Left renal cortex interstitium (tissue), 4 donors: ENCODE measurements at places on chromosomes 7 and 10. TPM values are rescaled to one million over a fixed set of nuclear protein-coding genes. Genes with fewer than 3 reads are reported as not detected.

HOXA7 gene
- polyA plus RNA-seq = 33.9 TPM

GRCh38 chr7:134649226-134649775 is 2.6 kb downstream of the BPGM start:
- DNase-seq = no peak

DNA sequence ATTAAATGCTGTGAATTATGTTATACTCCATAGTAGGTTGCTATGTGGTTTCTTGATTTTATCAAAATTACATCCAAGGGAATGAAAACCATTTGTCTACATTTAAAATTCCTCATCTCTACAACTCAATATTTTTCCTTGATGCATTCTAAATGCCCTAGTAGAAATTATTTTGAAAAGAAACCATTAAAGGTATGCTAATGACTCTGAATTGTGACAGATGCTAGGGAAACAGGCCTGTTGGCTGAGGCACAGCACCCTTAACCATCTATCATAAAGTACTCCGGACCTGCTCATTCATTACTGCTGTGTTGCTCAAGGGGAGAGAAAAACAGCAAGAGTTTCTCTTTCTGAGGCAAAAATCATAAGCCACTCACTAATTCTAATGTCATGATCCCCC is 131.2 kb downstream of the CHCHD3 start:
- no peak for DNase-seq

- DNase-seq = no peak
Measured at GRCh38 chr7:94832051-94832450, 75.3 kb upstream of the PPP1R9A start.

GRCh38 chr10:104045151-104046089 is 40.3 kb downstream of the COL17A1 start:
- DNase-seq = peak; percentile 32

GRCh38 chr7:44379366-44380188 is 54.2 kb upstream of the CAMK2B start:
- no peak for DNase-seq

DNA sequence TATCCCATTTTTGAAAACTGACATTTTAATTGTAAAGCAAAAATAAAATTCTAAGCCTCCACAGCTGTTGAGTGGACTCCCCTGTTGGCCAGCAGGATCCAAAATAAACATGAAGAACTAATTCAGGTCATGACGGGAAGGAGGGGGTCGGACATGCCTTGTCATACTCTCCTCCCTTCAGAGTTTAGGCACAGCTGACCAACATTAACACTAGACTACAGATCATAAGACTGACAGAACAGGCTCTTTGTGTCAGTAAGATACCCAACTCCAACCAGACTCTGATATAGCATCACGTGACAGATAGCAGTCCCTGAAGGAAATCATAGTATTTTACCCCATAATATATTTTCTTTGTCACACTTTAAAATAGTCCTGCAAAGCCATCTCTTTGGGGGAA is 20.9 kb upstream of the ZNF12 start:
- no peak for DNase-seq

- no peak for DNase-seq
Measured at GRCh38 chr10:1602037-1602484, 135.3 kb downstream of the ADARB2 start.
